ENCODE measurements at places on chromosomes 7 and 10.

- no peak for DNase-seq
Observed at GRCh38 chr7:8390262-8390626, 43.2 kb upstream of the NXPH1 start.

GRCh38 chr7:111789870-111790269 is 227.6 kb upstream of the IMMP2L start:
- DNase-seq: no peak

- peak; percentile 50 for DNase-seq
Observed at GRCh38 chr10:97713826-97714400, 383 bp downstream of the MARVELD1 start.

DNA sequence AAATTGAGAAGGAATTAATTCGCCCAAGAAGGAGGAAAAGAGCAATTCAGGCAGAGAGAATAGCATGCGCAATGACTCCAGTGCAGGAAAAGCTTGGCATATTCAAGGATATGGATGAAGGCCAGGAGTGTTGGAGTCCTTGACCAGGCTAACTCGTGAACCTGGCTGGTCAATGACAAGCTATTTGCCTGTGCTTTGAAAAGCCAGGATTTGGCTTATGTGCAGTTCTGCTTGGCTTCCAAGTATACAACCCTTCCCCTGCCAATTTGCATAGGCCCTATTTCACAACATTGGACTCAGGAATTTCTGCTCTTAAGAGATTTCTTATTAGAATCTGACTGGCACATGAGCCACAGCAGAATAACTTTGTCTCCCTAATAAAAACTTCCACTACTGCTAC is 72.3 kb upstream of the SP8 start:
- DNase-seq: no peak

- DNase-seq: peak; percentile 4
Observed at GRCh38 chr10:122703483-122704448, 4.1 kb upstream of the C10orf120 start.

DNA sequence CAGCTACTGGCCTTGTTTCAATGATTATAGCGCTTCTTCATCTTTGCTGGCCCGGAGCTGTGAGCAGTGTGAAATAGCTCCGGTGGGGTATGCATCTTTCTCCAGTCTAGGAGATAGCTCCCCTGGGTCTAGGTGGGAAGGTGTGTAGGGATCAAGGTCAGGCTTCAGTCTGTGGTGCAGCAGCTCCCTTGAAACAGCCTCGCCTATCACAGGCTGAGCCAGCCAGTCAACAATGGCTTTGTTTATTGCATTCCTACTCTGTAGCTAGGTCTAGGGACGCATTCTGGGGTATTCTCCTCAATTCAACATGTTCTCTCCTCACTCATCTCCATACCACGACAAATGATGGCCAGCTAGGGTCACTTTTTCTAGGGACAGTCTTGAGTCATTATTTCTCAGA is 646.8 kb upstream of the IGFBP3 start:
- DNase-seq: no peak

GRCh38 chr10:69685802-69686585 is 55.9 kb downstream of the FAM241B start:
- no peak for DNase-seq
